Activated T-helper 2 cell treated with anti-CD3 and anti-CD28 coated beads, Interferon-gamma antibody, Interleukin-2, Interleukin-4, amounts not matched to agents 10 μg/mL and 5 μg/mL and 100 μg/mL, durations not matched to agents 14 hours and 24 hours and 36 hours (primary cell): ENCODE measurements at places on chromosomes 12 and 14.

DNA sequence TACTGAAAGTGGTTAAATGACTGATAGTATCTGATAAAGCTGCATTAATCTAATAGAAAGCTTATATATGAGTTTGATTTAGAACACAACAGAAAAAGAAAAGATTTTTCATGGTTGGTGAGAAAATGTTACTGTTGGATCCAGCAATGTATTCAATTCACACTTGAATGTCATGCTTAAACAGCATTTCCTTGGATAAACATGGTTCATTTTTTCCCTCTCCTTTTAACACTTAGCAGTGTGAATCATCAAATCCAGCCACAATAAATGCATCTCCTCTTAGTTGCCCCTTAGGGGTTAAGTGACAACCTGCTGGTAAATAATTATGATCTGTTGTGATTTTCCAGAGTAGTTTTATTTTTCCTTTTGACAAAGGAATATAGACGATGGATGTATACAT, 74.9 kb upstream of the GRIP1 start:
- no peak for DNase-seq

- no peak for DNase-seq
Observed at GRCh38 chr12:64782191-64782876, 23.1 kb upstream of the GNS start.

DNA sequence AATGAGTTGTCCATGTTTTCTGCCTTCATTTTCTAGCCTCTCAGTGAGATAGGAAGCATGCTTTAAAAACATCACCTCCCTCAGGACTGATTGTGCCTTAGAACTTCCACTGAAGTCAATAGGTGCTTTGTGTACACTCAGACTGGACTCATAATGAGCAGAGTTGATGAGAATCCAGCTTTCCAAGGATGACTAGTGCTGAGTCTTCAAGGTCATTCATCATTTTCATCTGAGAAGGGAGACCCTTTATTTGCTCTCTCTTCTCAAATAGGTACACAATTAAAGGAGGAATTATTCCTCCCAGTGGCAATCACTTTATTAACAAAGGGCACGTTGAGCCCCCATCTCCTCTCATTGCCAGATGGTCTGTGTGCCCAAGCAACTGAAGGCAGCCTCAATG, 210.9 kb upstream of the PRKD1 start:
- DNase-seq: no peak

DNA sequence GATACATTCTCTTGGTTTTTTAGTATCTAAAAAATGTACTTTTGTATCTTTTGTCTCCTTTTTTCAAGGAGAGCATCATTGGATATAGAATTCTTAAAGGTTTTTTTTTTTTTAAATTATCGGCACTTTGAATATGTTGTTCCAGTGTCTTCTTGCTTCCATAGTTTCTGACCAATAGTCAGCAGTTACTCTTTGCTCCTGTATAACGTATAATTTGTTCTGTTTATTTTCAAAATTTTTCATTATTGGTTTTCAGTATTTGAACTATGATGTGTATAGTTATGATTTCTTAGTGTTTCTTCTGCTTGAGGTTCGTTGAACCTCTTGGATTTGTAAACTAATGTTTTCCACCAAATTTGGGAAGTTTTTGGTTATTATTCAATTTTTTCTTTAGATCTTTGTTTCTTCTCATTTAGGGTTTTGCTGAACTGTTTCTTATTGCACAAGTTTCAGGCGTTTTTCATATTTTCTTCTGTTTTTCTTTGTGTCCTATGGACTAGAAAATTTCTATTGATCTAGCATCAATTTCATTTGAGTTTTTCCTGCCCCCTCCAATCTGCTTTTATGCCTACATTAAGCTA, 93.9 kb downstream of the PLBD1 start:
- no peak for DNase-seq

- DNase-seq: no peak
Observed at GRCh38 chr12:121873216-121873569, 14.5 kb upstream of the HPD start.

- no peak for DNase-seq
Observed at GRCh38 chr12:42789808-42790760, 200.5 kb upstream of the PRICKLE1 start.

DNA sequence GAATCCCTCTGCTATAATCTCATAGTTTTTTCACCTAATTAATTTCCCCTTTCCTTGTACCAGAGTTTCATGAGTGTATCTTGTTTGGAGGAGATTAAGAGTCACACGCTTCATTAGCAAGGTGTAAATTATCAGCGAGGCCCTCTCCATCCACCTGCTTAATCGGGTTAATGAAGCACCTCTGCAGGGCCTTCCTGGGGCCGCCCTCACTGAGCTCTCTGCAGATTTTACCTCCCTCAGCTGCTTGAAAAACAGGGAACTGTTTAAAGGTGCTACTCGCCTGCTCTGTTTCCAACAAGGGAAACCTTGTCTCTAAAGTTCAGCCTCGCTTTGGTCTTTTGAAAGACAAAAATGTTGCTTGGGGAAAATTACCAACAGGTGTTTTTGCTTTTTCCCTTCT, 35.8 kb downstream of the OTX2 start:
- no peak for DNase-seq

DNA sequence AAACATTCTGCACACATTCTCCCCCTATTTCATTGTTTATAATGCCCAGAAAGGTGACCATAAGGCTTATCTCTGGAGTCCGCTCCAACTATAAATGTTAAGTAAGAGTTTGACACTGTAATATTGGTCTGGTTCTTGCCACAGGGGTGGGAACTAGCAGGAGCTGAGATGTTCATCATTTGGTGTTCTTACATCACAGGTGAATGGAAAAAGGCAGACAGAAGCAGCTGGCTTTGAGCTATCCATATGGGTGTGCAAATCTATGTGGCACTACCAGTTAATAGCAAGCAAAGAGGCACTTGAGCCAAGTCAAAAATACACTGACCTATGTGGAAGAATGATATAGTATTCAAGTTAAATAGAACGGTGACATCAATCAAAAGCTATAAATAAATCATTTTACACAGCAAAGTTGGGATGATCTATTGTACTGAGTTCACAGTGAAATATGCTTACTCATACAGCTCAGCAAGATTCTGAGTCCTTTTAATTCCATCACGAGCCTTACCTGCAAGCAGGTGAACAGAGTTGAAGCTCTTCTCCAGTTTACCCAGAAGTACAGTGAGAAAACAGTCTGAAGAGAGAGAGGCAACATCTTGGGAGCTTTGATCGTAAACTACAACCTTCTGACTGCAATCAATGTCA, 43.2 kb downstream of the DUSP16 start:
- DNase-seq: no peak

- no peak for DNase-seq
Observed at GRCh38 chr12:53585448-53586125, 40.6 kb downstream of the ATF7 start.

DNA sequence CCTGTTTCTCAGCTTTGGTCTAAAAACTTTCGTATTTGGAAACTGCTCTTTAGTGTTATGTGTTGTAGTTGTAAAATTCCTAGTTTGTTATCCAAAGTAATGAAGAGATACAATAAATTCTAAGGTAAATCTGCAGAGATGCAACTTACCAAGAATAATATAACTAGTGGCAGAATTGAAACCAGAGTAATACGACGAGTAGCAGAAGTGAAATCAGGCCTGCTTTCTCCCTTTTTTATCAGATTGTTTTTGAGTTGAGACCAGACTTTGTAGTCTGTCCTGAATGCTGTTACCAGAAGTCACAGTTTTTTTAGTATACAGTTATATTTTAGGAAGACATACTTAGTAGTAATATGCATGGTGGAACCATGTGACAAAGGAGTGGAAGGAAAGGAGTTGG, 12.5 kb downstream of the PAPOLA start:
- DNase-seq: no peak

GRCh38 chr14:44732144-44732543, 225.1 kb upstream of the FSCB start:
- no peak for DNase-seq
